Activated naive CD4-positive, alpha-beta T cell (primary cell): ENCODE measurements at places on chromosomes 1 and 21.

- no peak for DNase-seq
Observed at GRCh38 chr21:22450507-22450906, 1452.3 kb downstream of the NCAM2 start.

GRCh38 chr21:42456457-42456856, 39.6 kb downstream of the RSPH1 start:
- peak; percentile 21 for DNase-seq

DNA sequence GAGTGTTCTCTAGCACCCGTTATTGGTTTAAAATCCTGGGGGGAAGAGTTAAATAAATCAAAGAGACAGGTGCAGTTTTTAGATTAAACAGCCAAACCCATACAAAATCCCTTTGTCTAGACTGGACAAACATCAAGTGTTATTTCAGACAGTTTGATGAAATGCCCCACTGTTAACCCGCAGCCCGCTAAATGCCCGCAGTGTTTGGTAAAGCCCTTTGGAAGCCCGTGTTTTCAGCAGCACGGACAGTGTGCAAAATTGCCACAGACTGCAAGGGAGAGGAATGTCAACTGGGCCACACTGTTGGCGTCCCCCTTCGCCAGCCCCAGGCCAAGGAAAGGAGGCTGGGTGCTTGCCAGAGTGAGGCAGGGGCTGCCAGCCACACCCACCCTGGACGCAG, 26.6 kb downstream of the AJAP1 start:
- no peak for DNase-seq

GRCh38 chr1:200042552-200043335, 15.2 kb downstream of the NR5A2 start:
- no peak for DNase-seq

GRCh38 chr1:241702442-241703373, 50.6 kb downstream of the WDR64 start:
- no peak for DNase-seq

- DNase-seq: no peak
Observed at GRCh38 chr1:40780678-40781607, 2.6 kb upstream of the KCNQ4 start.

DNA sequence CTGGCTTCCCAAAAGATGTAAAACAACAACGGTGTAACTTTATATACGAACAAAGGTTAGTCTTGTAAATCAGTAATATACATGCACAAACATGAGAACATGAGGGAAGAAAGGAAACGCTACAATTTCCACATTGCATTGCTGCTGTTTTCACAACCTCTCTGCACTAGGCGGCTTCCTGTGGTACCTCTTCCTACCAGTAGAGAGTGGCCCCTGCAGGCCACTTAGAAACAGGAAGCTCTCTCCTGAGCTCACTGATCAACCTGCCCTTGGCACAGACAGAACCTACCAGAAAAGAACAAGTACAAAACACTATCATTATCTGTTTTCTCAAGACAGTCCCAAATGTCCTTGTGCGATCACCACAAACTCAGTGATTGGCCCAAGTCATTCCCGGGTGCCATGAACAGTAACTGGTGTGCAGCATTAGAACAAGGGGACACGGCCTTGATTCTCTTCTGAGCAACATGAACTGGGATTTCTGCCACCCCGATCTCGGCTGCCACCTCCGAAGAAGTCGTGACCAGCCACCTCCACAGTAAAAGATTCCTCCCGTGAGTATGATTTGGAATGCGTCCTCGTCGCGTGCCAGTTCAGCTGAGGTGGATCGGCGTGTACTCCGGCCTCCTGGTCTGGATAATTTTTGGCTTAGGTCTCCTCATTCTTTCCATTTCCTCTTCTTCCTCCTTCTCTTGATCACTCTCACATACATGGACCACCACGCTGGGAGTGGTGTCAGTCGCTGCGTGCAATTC, 5.7 kb upstream of the KCNE1 start:
- no peak for DNase-seq

DNA sequence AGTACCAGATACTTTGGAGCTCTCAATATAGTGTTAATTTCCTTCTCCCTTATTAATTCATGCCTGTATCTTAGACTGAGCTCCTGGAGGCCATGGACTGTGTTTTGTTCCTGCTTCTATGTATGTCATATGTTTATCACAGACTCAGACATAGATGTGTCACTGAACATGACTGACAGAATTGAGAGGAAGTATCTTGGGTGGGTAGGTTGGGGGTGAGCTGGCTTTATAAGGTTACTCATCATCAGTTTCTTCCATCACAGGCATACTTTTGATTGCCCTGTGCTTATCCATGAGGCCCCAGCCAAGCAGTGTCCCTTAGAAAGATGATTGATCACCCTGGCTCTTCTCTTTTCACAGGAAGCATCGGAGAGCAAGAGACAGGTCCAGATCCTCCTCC, 5.6 kb upstream of the SH3D21 start:
- DNase-seq: no peak

- DNase-seq: no peak
Observed at GRCh38 chr1:243261390-243261789, 5.5 kb downstream of the SDCCAG8 start.

DNA sequence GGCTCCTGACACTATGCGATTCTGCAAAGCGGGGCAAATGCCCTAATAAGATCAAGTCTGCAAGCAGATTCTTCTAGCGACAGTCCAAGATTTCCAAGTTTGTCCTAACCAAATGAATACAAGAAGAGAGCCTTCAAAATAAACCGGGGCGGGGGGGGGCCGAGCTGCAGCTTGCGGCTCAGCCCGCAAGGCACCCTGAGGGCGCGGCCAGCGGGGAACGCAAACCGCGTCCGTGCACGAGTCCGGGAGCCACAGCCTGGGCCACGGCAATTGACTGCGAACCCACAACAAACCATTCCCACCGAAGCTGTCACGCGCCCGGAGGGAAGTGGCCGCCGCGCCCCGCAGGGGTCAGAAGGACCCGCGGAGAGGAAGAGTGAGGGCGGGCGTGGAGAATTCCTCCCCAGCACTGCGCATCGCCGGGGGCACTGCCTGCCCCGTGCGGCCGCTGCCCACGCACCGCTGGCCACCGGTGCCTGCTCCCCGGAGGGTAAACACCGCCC, 687 bp downstream of the TGFBR3 start:
- no peak for DNase-seq

GRCh38 chr1:118201524-118201923, 16.5 kb upstream of the SPAG17 start:
- DNase-seq: no peak

GRCh38 chr1:183470961-183471742, 1.1 kb upstream of the SMG7 start:
- DNase-seq: peak; percentile 54

DNA sequence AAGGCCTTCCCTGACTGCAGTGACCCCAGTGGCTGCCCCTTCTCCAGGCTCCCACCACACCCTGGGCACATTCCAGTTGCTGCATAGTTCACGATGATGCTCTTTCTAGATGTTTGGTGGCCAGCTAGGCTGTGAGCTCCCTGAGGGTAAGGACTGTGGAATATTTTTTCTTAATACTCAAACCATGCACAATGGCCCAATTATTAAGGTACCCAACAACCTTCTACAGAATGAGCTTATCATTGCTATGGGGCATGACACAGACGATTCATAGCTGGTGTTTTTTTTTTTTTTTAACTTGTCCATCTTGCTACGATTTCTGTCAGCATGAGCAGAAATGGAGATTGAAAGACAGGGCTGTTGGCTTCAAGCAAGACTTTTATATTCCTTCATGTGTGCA, 68.9 kb upstream of the CLDN14 start:
- no peak for DNase-seq

GRCh38 chr1:156359973-156360372, 9.0 kb upstream of the RHBG start:
- DNase-seq: no peak

GRCh38 chr1:179888071-179888470, 6.0 kb downstream of the TOR1AIP1 start:
- DNase-seq: no peak

DNA sequence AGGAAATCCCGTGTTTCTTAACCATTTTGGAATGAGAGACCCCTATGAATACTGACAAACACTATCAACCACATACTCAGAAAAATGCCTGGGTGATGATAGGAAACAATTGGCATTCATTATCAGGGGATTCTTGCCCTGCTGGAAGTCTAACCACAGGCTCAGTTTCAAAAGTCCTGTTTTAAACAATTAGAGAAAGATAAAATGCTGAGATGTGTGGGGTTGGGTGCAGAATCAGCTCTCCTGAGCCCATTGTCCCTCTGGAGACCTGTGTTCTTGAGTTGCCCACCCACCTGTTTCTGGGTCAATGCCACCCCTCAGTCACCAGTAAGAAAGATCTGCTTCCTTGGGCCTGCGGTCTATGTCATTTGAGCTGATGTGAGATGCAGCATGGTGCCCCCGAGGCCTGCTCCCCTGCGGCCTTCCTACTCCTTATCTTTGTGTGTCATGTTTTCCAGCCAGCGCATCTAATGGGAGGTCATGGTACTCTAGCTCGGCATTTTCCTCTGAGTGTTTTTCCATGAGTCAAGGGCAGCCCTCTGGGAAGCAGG, 130.3 kb upstream of the PLXNA2 start:
- DNase-seq: no peak

GRCh38 chr1:156082309-156083091, at the start of gene MEX3A:
TSS of gene MEX3A (minus strand) at chr1:156082465. CDS start at chr1:156081998, 467 bp downstream.
- DNase-seq: no peak

GRCh38 chr1:175450219-175450618, 257.6 kb upstream of the KIAA0040 start:
- DNase-seq: no peak

DNA sequence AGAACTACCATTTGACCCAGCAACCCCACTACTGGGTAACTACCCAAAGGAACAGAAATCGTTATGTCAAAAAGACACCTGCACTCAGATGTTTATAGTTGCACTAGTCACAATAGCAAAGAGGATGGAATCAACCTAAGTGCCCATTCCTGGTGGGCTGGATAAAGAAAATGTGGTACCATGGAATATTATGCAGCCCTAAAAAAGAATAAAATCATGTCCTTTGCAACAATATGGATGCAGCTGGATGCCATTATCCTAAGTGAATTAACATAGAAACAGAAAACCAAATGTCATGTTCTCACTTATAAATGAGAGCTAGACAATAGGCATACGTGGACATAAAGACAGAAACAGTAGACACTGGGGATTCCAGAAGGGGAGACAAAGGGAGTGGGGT, 32.5 kb upstream of the IRF2BP2 start:
- no peak for DNase-seq

GRCh38 chr1:206854401-206855129, 10.9 kb upstream of the IL20 start:
- DNase-seq: no peak

GRCh38 chr1:104874044-104874443, 1124.3 kb downstream of the AMY1C start:
- no peak for DNase-seq

DNA sequence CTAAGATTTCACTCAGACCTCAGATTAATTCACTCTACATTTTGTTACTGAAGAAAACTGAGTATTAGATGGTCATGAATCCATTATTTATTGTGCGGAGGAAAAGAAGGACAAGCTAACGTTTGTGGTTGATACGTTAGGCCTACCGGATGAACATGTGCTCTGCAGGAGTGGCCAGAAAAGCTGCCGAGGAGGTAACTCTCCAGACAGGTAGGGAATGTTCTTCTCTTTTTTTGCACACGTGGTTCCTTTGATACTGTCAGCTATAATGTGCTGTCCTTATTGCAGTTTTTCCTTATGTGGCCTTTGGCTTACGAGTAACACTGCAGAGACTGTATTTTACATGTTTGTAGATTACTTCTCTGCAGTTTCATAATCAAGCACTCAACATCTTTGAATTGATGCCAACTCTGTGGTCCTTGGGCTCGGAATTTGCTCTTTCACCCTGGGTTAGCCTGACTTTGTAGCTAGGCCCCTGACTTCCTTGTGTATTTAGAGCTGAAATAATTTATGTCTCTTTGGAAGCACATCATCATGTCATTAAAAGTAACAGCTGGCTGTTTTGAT, 13.6 kb downstream of the MTR start:
- DNase-seq: no peak

GRCh38 chr1:87641996-87642395, 313.3 kb downstream of the LMO4 start:
- no peak for DNase-seq

DNA sequence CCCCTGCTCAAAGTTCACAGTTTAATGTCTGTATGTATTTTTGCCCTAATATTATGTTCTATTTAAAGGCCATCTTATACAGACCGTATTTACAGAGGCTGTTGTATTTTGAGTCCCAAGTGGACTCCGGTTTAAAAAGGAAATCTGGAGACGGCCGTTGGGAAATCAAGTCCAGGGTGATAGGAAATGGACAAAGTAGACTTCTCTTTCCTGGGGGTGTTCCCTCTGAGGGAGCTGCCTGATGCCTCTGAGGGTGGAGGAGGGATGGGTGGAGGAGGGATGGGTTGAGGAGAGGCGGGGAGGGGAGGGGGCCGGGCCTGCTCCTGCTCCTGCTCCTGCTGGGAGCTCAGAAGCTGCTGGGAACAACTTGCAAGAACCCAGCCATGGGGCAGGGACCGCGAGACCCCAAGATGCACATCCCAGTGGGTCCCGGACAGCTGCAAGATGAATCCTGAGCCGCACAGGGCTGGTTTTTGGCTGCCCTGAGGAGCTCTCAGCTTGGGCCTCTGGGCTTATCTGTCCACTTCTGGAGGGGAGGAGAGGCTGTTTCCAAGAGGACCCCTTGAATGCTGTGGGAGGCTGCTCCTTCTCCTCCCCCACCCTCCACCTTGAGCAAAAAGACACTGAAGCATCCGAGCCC, 12.0 kb upstream of the ACTL8 start:
- DNase-seq: no peak

DNA sequence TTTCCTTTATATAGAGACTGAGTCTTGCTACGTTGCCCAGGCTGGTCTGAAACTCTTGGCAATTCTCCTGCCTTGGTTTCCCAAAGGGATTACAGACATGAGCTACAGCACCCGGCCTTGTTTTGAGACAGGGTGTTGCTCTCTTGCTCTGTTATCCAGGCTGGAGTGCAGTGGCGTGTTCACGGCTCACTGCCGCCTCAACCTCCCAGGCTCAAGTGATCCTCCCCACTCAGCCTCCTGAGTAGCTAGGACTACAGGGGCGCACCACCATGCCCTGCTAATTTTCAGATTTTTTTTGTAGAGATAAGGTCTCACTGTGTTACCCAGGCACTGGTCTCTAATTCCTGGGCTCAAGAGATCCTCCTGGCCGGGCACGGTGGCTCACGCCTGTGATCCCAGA, 14.8 kb downstream of the LCK start:
- no peak for DNase-seq

- DNase-seq: no peak
Observed at GRCh38 chr1:17682400-17682799, 72.7 kb upstream of the ACTL8 start.

- no peak for DNase-seq
Observed at GRCh38 chr1:169753549-169753948, 19.7 kb upstream of the SELE start.
